Brain microvascular endothelial cell (primary cell): ENCODE measurements at places on chromosomes 5 and 9.

DNA sequence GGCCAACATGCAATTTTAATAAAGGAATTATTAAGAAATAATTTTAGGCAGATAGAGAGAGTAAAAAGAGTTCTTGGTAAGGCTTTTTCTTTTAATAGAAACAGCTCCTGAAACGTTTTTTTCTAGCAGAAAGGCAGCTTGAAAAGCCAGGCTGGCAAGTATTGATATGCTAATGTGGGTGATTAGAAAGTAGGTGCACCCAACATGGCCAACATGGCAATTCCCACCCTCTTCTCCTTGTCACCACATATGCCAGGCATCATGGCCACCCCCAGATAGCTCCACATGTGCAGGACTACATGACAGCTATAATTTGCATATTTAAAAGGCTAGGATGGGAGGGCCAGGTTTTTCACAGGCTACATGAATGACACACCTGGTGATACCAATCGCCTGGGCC, 615.2 kb downstream of the PTPRD start:
- DNase-seq: no peak

- DNase-seq: peak; percentile 84
Observed at GRCh38 chr9:89022902-89023301, 31.6 kb downstream of the S1PR3 start.

DNA sequence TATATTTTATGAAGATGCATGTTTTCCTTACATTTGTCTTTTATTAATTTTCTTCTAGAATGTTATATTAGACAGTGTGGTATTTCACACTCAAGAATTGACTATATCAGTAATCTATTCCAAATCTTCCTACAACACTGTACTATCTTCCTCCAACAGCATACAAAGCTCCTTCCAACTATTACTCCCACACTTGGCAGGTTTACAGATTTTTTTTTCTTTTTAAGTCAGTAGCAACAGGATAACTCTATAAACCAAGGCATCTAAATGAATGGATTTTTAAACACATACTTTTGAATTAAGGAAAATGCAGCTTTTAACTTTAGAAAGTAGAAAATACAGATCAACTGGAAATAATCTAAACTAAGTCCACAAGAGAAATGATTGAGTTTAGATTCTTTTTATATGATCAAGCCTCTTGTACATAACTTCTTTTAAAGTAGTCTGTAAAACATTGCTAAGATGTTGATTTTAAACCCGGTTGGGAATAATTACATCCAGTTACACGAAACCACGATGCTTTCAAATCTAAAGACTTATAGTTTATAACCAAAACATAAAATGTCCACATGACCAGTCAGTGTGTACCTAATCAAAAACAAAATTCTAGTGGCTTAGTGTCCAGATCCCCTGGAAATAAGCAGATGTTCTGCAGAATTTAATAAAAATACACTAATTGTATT, 281.6 kb downstream of the ADAMTS6 start:
- no peak for DNase-seq

DNA sequence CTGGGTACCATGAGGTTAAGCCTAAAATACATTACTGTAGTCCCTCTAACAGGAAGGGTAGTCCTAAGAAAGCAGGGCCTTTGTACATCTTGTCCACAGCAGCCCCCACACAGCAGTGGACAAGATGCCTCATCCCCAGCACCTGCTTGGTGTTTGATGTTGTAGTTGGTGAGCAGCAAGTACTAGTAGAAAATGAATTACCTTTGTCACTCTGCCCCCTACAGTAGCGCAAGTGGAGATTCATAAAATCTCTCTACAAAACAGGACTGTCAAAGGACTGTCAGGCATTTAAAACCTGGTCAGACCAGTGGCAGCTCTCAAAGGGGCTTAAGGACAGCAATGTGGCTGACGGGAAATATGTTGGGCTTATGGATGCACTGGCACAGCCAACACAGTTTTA, 122.5 kb downstream of the TMEM174 start:
- DNase-seq: no peak

GRCh38 chr5:53601570-53601969, 41.1 kb downstream of the NDUFS4 start:
- DNase-seq: peak; percentile 77

DNA sequence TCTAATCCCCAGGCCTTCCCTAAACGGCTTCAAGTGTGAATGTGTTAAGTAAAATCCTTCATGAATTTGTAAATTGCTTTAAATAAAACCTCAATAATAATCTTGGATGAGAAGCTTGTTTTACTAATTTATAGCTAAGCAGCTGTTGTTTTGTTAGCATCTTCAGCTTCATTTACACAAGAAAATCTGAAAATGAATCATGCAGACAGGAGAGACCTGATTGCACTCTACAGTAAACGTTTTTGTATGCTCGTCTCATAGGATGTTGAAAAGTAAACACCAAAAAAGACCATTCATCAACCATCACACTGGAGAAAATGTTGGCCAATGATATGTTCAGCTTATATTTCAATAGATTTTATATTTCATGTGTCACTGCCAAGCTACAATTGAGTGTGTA, 40.4 kb upstream of the MAP3K1 start:
- DNase-seq: no peak

DNA sequence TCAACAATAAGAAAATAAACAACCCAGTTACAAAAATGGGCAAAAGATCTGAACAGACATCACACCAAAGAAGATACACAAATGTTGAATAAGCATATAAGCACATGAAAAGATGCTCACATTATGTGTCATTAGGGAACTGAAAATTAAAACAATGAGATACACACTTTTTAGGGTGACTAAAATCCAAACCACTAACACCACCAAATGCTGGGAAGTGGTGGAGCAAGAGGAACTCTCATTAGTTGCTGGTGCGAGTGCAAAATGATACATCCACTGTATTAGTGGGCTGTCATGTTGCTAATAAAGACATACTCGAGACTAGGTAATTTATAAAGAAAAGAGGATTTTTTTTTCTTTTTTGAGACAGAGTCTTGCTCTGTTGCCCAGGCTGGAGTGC, 329.1 kb downstream of the TMEM38B start:
- no peak for DNase-seq

DNA sequence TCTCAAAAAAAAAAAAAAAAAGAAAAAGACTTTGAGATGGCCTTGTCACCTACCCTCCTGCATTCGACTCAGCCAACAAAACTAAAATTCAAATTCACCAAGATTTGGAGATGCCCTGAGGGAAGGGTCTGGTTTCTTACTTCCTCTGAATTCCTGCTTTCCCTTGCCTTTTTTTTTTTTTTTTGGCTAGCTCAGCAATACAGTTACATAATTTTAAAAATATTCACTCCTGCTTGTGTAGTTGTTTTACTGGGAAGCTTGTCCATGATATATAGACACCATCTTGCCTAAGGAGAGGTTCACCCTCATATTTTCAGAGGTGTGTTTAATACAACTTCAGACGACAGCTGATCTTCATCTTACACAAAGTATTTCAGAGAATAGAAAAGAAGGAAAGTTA, 21.3 kb upstream of the SERINC5 start:
- no peak for DNase-seq

DNA sequence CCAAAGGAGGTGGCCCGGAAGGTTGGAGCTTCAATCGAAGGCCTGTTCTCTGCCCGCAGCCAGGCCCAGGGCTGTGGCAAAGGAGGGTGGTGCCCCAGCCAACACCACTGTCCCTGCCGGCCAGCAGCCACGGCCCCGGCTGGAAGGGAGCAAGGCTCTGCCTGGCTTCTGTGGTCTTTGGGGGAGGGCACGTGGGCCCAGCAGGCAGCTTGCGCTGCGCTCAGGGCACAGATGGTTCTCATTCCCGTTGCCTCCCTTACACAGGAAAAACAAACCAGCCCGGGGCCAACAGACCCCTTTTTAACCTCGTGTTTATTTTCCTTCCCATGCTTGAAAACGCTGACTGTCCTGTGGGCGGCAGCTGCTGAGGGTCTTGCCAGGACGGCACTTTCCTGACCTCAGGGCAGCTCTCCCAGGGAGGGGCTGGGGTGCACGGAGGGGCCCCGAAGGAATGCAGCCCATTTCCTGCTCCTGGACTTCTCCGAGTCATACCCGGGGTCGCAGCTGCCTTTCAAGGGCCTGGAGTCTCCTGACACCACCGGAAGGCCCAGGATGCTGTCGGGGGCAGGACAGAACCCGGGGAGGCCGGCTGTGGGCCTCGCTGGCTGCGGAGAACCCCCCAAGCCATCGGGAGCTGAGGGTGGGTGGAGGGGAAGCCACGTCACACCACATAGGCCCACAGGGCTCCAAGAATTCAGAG, 1.1 kb upstream of the GPSM1 start:
- peak; percentile 34 for DNase-seq
